Endothelial cell (in vitro differentiated cells): ENCODE measurements at places on chromosomes 4 and X.

GRCh38 chr4:70505151-70505748 lies 13.1 kb upstream of the AMTN start:
- peak; percentile 74 for DNase-seq

DNA sequence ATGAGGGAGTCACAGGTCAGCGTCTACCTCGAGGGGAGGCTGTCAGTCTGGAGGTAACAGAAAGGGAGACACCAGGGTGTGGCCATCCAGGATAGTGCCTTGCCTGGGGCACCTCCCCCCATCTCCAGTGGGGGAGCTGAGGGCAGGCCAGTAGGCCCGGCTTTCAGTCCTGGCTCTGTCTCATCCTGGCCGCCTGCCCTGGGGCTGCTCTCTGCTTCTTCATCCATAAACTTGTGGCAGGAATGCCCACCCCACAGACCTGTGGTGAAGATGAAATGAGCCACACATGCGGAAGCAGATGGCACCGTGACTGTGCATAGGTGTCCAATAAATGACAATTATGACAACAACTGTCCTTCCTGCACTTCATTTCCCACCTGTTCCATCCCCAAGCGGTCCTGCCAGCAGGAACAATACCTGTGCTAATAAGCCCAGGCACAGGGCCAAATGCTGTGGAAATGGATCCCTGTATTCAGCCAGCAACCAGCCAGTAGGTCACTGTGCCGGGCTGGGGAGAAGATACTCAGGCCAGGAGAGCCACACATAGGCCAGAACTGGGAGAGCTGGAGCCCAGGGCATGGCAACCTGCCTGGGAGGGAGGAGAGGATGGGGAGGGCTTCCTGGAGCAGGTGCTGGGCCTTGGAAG lies 30.2 kb downstream of the TRO start:
- no peak for DNase-seq

DNA sequence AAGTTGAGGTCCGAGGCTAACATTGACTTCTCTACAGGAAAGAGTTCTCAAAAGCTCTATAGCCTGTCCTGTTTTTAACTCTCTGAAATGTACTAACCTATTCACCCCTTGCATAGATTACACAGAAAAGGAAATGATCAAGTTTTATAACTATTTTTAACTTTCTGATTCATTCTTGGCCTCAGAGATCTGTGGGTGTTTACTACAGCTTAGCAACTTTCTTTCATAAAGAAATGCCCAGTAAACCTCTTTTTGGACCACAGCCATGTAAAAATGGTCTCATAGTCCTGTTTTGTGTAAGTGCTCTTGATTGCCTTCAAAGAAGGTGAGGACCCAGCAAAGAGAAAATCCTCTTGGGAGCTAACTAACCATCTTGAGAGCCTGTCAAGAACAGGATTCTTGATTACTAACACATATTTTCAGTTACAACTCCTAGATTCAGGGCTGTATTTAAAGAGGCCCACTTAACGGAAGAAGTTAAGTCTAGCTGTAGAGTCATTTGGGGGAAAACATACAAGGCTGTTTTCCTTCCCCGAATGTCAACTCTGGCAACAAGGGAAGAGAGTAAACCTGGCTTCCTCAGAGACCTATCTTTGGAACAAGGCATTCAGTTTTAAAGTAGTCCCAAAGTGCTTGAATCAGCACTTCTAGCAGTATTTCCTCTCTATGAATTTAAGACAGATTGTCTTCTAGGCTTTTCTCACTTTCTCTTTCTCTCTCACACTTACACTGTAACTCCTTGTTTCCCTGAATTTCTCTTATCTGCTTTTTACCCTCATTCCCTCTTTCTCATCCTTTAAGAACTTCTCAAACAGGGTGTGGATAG lies 78.2 kb downstream of the IL21 start:
- DNase-seq: no peak

DNA sequence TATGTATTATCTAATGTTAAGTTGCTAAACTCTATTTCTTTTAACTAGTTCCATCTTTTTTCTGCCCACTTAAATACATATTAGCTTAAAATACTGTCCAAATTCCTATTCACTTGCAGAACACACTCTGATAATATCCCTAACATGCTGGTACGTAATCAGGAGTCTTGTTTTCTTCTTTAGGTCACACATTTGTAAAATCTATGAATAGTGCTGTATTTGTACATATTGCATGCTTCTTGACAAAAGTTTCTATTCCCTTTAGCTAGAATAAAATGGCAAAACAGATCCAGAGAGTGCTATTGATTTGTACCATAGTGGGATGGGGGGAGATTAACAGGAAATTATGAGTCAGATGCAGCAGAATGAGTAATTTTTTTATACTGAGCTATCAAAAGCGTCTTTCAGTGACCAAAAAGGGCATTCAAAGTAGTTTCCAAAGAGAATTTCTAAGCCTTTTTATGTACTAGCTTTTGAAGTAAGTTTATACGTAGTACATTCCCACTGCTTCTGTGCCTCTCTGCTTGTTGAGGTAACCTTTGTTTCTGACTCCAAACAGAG lies 126.5 kb downstream of the PTPN13 start:
- no peak for DNase-seq

GRCh38 chr4:21722157-21722839 lies 226.3 kb downstream of the KCNIP4 start:
- no peak for DNase-seq

- DNase-seq: no peak
Measured at GRCh38 chr4:55499495-55499894, 47.2 kb downstream of the CLOCK start.

- no peak for DNase-seq
Measured at GRCh38 chr4:13525606-13526281, 18.6 kb downstream of the NKX3-2 start.

DNA sequence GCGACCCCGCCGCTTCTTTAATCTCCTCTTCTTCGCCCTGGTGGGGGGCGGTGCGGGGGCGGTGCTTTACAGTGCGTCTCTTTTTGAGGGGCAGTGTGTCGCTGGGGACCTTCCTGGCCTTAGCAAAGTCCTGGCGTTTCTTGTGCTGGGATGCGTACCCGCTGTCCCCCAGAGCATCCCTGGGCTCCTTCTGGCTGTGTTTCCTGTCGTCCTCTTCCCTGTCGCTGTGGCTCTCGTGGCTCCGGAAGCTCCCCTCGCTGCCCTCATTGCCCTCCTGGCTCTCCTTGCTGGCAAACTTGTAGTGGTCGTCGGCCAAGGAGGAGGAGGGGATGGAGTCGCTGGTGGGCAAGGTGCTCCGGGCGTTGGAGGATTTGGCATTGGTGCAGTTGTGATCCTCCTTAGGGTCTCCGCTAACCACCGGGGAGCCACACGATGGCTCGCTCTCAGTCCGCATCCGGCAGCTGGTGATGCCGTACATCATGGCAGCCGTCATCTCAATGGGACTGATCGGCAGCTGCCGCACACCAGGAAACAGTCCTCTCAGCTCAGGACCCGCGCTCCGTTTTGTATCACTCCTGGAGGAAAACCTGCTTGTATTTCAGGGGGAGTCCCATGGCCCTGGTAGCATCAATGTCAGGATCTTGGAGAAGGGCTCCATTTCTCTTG lies 30.4 kb upstream of the TMSB15A start:
- no peak for DNase-seq

DNA sequence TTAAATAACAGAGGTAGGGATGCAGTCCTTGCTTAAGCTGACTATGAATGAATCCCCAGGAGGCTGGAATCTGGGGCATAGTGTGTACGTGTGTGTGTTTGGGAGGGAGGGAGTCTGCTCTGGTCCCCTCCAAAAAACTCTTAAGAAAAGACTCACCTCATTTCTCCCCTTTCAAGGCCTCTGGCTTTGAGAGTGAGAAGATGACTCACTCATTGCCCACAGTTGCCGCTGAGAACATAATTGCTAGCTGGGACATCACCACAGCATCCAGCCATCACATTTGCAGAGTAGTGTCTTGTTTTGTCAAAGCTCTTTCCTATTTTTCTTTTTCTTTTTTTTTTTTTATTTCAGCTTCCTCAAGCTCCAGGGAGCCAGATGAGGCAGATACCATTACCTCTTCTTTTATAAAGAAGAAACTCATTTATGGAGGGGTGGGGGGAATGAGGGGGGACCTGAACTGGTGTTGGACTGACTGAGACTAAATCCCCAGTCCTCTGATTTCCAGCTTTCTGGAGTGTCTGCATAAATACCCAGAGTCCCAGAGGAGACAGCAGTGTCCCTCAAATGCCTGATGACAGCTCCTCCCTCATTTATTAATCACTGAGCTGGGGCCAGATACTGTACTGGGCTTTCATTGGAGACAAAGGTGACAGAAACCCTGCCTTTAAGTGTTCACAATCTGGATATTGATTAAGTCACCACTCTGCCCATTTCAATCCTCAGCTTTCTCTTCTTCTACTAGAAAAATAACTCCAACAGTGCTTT lies 61.9 kb upstream of the LAS1L start:
- DNase-seq: no peak

GRCh38 chr4:6695660-6696610 lies 2.3 kb downstream of the S100P start:
- no peak for DNase-seq

DNA sequence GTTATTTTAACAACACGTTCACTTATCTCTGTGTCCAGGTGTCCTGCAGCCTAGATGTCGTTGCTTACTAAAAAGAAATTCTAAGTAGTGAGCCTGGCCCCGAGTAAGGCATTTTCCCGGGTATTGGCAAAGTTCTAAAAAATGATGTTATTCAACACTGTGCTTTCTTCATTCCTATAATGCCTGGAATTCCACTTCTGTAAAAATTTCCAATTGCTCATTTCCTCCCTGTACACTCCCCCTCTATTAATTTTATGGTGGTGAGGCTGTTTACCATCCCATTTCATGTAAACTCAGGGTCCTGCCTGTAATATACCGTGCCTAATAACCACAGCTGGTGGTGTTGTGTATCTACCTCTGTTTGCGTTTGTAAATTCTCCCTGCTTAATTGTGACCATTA lies 14.2 kb downstream of the BST1 start:
- DNase-seq: no peak

DNA sequence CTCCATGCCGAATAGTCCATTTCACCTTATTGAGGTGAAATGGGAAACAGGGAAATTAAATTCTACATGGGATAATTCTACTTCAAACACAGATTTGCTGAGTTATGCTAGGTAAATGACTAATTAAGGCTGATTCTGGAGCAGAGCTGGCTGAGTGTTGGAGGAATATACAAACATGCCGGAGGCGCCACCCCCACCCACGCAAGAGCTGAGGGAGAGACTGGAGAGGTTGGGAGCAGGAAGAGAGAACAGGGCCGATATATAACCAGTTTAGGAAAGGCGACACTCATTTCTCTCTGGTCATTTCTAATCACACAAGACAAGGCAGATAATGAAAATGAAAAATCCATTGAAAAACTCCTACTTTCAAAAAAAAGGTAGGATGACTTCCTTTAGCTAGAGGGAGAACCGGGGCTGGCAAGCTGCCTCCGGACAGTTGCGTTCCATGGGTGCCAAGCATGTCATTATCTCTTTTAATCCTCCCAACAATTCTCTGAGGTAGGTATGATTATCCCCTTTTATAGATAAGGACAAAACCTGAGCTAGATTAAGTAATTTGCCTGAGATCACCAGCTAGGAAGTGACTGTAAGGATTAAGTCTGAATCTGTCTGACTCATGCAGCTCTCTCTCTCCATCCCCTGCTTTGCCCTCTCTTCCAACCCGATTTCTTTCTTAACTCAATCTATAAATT lies 27.6 kb upstream of the CFAP299 start:
- DNase-seq: no peak

DNA sequence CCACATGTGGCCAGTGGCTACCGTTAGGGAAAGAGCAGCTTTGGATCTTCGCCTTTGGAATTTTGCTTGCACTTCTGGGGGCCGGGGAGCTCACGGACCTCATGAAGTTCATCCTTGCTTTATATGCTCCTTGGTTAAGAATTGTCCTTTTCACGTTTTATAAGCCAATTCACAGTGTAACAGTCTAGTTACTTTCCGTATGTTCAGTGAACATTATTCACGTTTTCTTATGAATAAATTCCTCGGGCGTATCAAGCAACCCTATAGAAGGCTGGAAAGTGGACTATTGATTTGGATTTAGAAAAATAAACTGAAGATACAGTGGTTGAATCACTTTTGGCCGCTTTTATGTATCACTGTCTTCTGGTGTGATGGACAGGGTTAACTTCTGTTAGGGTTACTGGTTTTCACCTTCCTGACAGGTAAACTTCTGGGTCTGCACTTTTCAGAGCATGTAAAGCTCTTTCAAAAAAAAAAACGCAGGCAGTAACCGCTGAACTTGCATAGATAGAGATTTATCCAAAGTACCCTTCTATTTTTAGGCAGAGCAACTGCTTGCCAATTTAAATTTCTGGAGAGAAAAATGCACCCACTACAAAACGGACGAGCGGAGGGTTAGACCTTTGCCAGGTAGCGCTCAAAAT lies 569 bp upstream of the PDLIM5 start:
- DNase-seq: no peak

DNA sequence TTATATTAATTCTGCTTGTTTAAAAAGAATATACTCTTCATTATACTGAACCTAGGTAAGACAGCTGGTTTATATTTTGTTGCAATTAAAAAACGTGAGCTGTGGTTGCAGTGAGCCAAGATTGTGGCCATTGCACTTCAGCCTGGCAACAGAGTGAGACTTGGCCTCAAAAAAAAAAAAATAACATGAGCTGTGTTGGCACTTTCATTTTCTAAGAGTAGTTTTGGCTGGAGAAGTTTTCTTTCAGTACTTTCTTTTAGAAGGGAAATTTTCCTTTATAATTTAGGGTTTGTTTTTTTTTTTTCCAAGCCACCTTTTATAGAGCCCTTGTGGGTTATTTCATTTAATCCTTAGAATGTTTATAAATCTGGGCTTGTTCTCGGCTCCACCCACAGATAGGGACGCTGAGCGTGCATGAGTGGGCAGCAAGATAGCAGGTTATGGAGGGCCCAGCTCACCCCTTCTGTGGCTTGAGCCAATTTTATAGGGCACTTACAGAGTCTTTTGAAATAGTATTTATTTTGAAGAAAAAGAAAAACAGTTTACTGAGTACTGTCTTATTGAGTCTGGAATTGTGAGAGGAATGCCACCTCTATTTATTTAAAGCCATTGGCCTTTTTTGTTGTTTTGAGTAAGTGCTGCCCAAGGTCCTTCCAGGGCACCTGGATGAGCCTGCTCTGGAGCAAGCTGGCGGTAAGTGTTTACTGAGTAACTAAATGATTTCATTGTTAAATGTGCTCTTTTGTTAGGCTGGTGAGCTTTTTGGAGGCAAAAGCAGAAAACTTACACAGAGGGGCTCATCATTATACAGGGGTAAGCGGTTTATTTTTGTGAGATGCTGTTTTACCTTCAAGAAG lies 60.9 kb downstream of the HTT start:
- no peak for DNase-seq

GRCh38 chrX:111349101-111349500 lies 62.9 kb downstream of the DCX start:
- no peak for DNase-seq
